ENCODE measurements at places on chromosomes 7 and 10. TPM values are rescaled to one million over a fixed set of nuclear protein-coding genes. Genes with fewer than 3 reads are reported as not detected.
A peak's percentile ranks its signal among the peaks of the same experiment; 100 is the strongest.

DNA sequence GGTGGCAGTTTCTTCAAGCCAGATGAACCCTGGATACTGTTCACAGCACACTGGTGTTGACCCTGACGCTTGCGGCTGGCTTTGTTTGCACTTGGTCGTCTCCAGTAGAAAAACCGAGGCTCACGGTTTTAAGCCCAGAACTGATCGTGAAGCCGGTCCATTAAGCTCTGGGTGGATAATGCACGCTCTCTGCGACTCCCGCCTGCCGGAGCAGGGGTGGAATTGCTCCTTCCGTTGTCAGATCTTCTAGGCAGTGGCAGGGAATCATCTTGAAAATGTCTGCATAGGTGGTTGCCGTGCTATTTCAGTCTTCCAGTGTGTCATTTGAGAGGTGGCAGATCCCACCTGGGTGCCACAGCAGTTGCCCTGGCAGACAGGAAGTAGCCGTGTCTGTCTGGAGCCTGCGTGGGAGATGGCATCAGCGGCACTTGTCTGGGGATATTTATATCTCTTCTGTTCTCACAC lies 35.9 kb upstream of the AP5Z1 start:
- peaks cover 52% of the 10 kb centered on the region for H3K4me1 ChIP-seq
- H3K27me3 ChIP-seq: no peaks in the 10 kb centered on the region
- H3K27ac ChIP-seq: peak overlapping the region; percentile 84
- H3K36me3 ChIP-seq: peaks cover 26% of the 10 kb centered on the region
- DNase-seq: peak; percentile 72

GRCh38 chr10:74589226-74589673 lies 237.2 kb upstream of the KAT6B start:
- DNase-seq: peak; percentile 95
- H3K27ac ChIP-seq: peak overlapping the region; percentile 68
- H3K4me1 ChIP-seq: peaks cover 47% of the 10 kb centered on the region
- H3K27me3 ChIP-seq: no peaks in the 10 kb centered on the region
- H3K4me3 ChIP-seq: peak overlapping the region; percentile 27

DNA sequence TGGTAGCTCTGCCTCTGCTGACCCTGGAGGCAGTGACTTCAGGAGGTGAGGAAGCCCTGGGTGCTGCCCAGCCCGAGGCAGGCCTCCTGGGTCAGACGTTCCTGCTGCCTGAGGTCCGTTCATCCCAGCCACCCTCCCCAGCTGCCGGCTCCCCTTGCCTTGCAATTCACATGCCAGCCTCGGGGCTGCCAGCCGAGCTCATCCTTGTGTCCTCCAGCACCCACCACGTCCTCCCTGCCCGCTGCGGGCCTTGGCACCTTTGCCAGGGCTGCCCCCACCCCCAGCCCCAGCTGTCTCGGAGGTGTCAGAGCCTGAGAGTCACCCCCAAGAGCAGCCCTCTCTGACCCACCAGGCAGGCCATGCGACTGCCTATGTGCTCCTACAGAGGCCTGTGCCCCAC lies 162.1 kb upstream of the RNF32 start:
- H3K4me1 ChIP-seq: no peaks in the 10 kb centered on the region
- peaks cover 26% of the 10 kb centered on the region for H3K27me3 ChIP-seq
- H3K4me3 ChIP-seq: no peak overlapping the region
- DNase-seq: no peak
- no peak overlapping the region for H3K27ac ChIP-seq
- H3K36me3 ChIP-seq: no peaks in the 10 kb centered on the region

DNA sequence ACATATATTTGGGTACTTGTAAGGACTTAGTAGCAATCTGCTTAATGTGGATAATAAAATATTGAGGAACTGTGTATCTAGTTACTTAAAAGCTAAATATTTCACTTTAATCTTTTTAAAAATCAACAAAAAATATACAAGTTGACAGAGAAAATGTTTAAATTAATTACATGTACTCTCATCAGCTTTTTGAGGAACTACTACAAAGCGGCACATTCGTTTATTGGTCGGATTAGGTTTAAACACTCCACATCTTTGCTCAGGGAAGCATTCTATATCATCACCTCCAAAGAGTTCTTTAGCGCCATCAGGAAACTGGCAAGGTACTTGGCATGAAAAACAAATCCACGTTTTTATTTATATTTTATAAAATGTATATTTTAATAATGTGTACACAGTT lies 1.6 kb downstream of the ATOH7 start:
- peaks cover 35% of the 10 kb centered on the region for H3K27me3 ChIP-seq
- no peaks in the 10 kb centered on the region for H3K36me3 ChIP-seq
- H3K27ac ChIP-seq: no peak overlapping the region
- peak overlapping the region; percentile 71 for H3K4me3 ChIP-seq
- DNase-seq: no peak

DNA sequence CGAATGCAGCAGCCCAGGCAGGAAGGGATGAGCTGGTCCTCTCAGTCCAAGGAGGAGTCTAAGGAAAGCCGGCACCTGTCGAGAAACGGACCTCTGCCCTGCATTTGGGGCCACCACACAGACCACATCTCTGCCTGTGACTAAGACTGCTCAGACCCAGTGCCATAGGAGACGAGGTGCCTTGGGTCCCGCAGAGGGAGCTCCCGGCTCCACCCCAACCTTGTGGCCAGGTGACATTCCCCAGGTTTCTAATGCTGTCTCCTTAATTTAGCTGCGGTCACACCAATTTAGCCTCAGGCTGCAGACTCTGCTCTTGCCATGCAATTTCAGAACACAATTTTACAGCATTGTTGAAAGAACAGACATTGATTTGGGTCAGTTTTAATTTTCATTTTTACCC lies 22.8 kb upstream of the CRHR2 start:
- no peaks in the 10 kb centered on the region for H3K4me1 ChIP-seq
- no peaks in the 10 kb centered on the region for H3K36me3 ChIP-seq
- no peaks in the 10 kb centered on the region for H3K27me3 ChIP-seq
- H3K27ac ChIP-seq: no peak overlapping the region
- no peak overlapping the region for H3K4me3 ChIP-seq
- DNase-seq: no peak

DNA sequence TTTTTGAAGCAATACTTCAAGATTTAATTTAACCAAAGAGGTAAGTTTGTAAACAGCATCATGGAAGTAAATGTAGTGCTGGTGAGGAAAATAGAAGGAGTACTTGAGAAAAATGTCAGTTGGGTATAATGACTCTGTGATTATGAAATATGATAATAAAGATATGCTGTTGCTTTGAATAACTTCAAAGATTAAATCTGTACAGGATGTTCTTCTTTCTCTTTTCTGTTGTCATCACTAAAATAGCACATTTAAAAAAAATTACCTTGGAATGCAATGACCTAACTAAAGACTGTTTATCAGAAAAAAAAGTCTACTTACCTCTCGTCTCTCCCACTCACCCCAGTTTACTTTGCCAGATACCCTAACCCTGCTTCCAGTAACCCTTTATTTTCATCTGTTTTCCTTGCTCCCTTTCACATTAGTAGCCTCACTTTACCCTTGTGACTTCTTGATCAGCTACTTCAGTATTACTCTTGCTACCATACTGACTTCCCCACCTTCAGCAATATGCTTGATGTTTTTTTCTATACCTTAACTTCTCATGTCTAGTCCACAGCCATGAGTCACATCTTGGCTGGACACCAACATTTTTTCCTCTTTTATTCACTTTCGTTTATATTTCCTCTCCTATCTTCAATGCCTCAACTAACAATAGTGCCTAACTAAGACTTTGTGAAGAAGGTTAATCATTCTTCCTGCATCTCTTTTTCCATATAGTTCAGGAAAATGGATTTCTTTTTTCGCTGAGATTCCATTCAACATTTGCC lies 29.7 kb upstream of the TAS2R16 start:
- H3K4me3 ChIP-seq: no peak overlapping the region
- no peaks in the 10 kb centered on the region for H3K36me3 ChIP-seq
- H3K4me1 ChIP-seq: no peaks in the 10 kb centered on the region
- no peak for DNase-seq

- peaks cover 7% of the 10 kb centered on the region for H3K36me3 ChIP-seq
- no peak for DNase-seq
- no peak overlapping the region for H3K4me3 ChIP-seq
- no peak overlapping the region for H3K27ac ChIP-seq
Measured at GRCh38 chr7:139619367-139619657, 95.8 kb downstream of the CLEC2L start.

DNA sequence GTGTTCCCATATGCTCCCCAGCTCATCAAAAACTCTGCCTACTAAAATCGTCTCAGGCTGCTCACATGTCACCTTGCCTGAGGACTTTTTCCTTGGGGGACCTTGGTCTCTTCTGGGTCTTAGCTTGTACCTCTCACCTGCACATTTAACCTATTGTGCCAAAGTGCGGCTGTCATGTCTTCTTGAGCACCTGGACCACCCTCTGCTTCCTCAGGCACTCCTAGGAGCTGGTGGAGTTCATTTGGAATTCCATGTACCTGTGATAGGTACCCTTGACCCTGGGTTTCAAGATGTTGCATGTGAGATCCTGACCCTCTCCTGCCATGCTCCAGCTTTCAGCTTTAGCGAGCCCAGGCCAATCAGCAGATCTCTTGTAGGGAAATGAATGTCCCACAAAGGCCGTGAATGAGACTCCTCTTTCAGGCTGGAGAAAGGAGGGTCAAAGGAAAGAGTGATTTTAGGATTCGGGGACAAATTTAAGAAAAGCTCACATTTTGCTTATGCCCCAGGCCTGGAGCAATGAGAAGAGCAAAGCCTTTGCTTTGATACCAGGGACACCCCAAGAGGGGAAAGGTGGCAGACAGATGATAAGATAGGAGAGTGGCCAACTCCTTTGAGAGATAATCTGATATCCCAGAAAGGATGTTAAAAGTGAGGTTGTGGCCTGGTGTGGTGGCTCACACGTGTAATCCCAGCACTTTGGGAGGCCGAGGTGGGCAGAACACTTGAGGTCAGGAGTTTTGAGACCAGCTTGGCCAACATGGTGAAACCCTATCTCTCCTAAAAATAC lies 10.6 kb upstream of the DNAJB12 start:
- no peak overlapping the region for H3K27ac ChIP-seq
- no peak overlapping the region for H3K4me3 ChIP-seq
- no peak for DNase-seq
- H3K36me3 ChIP-seq: peaks cover 1% of the 10 kb centered on the region

DNA sequence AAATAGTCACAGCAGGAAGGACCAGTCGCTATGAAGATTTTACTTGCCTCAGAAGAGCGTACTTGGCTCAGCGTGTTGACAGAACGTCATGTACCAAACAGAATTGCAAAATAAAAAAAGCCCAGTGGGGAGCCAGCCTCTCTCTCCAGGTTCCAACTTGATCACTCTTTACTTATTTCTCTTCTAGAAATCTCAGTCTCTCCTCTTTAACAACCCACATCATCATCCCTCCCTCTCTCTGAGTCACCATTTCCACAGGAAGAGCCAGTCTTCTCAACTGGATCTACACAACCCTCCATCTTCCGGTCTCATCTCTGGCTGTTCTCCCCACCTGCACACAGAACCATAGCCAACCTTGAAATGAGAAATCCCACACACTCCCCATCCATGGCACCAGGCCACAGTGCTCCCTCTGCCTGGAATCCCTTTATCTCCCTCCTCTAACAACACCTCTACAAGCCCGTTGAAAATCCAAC lies 718.3 kb downstream of the GRID1 start:
- H3K4me1 ChIP-seq: no peaks in the 10 kb centered on the region
- no peaks in the 10 kb centered on the region for H3K27me3 ChIP-seq
- no peak overlapping the region for H3K4me3 ChIP-seq
- no peak overlapping the region for H3K27ac ChIP-seq
- H3K36me3 ChIP-seq: no peaks in the 10 kb centered on the region
- no peak for DNase-seq

GRCh38 chr10:3606309-3606708 lies 178.7 kb downstream of the KLF6 start:
- peaks cover 5% of the 10 kb centered on the region for H3K36me3 ChIP-seq
- H3K27ac ChIP-seq: peak overlapping the region; percentile 40
- H3K4me3 ChIP-seq: no peak overlapping the region
- peaks cover 2% of the 10 kb centered on the region for H3K27me3 ChIP-seq
- DNase-seq: no peak

DNA sequence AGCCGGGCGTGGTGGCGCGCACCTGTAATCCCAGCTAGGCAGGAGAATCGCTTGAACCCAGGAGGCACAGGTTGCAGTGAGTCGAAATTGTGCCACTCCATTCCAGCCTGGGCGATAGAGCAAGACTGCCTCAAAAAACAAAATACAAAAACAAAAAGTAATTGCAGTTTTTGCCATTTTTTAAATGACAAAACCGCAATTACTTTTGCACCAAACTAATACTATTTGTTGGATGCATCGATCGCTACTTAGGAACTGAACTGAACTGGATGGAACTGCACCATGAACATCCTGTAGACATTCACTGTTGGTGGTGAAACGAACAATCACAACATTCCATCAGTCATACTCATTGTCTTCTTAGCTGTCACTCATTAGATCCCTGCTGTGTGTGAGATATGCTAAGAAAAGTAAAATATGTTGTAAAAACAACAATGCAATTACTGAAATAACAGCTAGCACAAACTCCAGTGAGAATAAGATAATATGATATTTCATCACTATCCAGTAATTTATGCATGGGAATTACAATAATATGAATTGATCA lies 341.2 kb downstream of the ACTR3B start:
- H3K36me3 ChIP-seq: no peaks in the 10 kb centered on the region
- H3K4me1 ChIP-seq: no peaks in the 10 kb centered on the region
- H3K4me3 ChIP-seq: no peak overlapping the region
- DNase-seq: no peak

DNA sequence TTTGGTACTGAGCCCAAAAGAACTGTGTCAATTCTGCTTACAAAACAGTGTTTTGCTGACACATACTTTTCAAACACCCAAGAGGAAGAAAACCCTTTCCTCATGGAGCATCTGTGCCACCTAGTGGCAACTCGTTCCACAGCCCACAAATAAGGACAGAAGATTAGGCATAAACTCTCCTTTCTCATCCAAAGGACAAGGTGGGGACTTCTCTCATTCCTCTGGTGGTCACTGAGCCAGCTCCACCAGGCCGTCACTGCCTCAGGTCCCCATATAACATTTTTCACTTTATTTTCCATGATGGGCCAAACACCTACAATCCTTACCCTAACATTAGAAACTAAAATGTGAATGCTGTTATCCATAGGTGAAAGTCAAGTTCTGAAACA lies 76.9 kb downstream of the RNF216 start:
- peak; percentile 92 for DNase-seq
- no peaks in the 10 kb centered on the region for H3K27me3 ChIP-seq
- H3K4me3 ChIP-seq: no peak overlapping the region
- peaks cover 75% of the 10 kb centered on the region for H3K4me1 ChIP-seq
- no peak overlapping the region for H3K27ac ChIP-seq
- H3K36me3 ChIP-seq: peaks cover 17% of the 10 kb centered on the region

DNA sequence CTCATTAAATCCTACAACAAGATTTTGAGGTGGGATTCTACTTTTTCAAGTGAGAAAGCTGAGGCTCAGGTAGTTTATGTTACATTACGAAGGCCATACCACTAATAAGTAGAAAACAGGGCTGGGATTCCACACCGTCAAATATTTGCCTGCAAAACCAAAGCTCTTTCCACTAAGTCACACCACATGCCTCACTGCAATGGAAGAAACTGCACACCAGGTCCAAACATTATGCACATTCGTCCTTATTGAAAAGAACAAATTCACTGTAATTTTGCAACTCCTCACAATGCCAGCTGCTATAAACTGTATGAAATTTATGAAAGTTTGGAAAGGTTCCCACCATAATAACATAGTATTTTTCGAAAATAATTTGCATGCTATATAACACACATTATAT lies 66.5 kb downstream of the DGKB start:
- H3K4me3 ChIP-seq: no peak overlapping the region
- DNase-seq: no peak

Gene SAMD9L
- 8.2 TPM for total RNA-seq

Gene NODAL
- total RNA-seq: not detected

Gene RARRES2
- total RNA-seq: not detected

Gene NEBL
- total RNA-seq: not detected

Gene FAM25A
- not detected for total RNA-seq

Gene MPP7
- 23.6 TPM for total RNA-seq

All from activated naive CD4-positive, alpha-beta T cell treated with anti-CD3 and anti-CD28 coated beads for 36 hours (primary cell).